ENCODE measurements at places on chromosomes 4 and X. TPM values are rescaled to one million over a fixed set of nuclear protein-coding genes. Genes with fewer than 3 reads are reported as not detected.
A peak's percentile ranks its signal among the peaks of the same experiment; 100 is the strongest.

DNA sequence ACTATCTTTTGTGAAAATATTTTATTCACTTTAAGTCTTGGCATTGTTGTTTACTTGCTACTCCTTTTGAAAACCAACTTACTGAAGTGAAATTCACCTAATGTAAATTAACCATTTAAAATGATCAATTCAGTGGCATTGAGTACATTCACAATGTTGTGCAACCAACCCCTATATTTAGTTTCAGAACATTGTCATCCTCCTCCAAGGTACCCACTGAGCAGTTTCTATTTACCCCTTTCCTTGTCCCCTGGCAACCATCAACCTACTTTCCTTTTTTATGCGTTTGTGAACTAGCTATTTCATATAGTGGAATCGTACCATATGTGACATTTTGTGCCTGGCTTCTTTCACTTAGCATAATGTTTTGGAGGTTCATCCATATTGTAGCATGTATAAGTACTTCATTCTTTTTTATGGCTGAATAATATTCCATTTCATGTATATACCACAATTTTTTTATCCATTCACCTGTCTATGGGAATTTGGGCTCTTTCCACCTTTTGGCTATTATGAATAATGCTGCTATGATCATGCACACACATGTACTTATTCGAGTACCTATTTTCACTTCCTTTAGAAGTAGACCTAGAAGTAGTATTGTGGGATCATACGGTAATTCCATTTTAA, 85.0 kb downstream of the WWC2 start:
- no peak overlapping the region for H3K4me3 ChIP-seq
- no peak for DNase-seq
- peaks cover 60% of the 10 kb centered on the region for H3K27me3 ChIP-seq
- H3K36me3 ChIP-seq, result no peaks in the 10 kb centered on the region
- peaks cover 18% of the 10 kb centered on the region for H3K4me1 ChIP-seq
- H3K27ac ChIP-seq, result no peak overlapping the region

- H3K4me3 ChIP-seq, result no peak overlapping the region
- no peaks in the 10 kb centered on the region for H3K27me3 ChIP-seq
- no peaks in the 10 kb centered on the region for H3K36me3 ChIP-seq
- DNase-seq, result no peak
- no peaks in the 10 kb centered on the region for H3K4me1 ChIP-seq
Observed at GRCh38 chrX:23844502-23845138, 61.6 kb downstream of the SAT1 start.

GRCh38 chr4:116180157-116180601, 905.2 kb downstream of the TRAM1L1 start:
- H3K27me3 ChIP-seq, result no peaks in the 10 kb centered on the region
- no peaks in the 10 kb centered on the region for H3K36me3 ChIP-seq
- no peaks in the 10 kb centered on the region for H3K4me1 ChIP-seq
- no peak for DNase-seq

DNA sequence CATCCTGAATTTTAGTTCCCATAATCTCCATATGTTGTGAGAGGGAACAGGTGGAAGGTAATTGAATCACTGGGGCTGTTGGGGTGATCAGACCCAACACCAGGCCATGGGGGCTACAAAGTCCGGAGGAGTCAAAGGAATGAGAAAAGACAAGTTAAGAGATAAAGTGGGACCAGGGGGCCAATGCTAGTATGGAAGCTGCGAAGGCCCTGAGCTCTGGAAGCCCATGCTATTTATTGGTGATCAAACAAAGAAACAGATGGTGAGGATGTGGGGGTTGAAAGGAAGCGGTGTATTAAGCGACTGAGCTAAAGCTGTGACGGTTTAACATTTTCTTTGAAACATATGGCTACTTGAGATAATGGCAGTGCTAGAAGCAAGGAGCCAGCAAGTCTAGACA, 132.8 kb downstream of the PDGFC start:
- H3K36me3 ChIP-seq, result no peaks in the 10 kb centered on the region
- DNase-seq, result no peak
- H3K4me3 ChIP-seq, result no peak overlapping the region
- no peaks in the 10 kb centered on the region for H3K4me1 ChIP-seq
- H3K27me3 ChIP-seq, result no peaks in the 10 kb centered on the region
- no peak overlapping the region for H3K27ac ChIP-seq

DNA sequence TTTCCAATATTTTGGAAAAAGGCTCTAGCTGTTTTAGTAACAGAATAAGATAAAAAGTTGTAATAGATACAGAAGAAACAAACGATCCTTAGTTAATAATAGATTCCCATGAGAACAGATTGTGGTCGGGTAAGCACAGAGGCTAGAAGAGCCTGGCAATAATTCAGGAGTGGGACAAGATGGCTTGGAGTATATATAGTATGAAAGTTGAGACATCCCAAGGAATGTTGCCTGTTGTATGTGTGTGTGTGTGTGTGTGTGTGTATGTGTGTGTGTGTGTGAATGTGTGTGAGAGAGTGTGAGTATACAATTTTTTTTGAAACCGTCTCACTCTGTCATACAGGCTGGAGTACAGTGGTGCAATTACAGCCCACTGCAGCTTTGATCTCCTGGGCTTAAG, 150.7 kb downstream of the PDGFC start:
- no peaks in the 10 kb centered on the region for H3K27me3 ChIP-seq
- no peaks in the 10 kb centered on the region for H3K4me1 ChIP-seq
- H3K4me3 ChIP-seq, result no peak overlapping the region
- no peaks in the 10 kb centered on the region for H3K36me3 ChIP-seq
- no peak overlapping the region for H3K27ac ChIP-seq

- no peaks in the 10 kb centered on the region for H3K36me3 ChIP-seq
- peaks cover 2% of the 10 kb centered on the region for H3K27me3 ChIP-seq
- no peak overlapping the region for H3K27ac ChIP-seq
- no peak overlapping the region for H3K4me3 ChIP-seq
Observed at GRCh38 chrX:22742174-22742573, 257.6 kb upstream of the DDX53 start.

DNA sequence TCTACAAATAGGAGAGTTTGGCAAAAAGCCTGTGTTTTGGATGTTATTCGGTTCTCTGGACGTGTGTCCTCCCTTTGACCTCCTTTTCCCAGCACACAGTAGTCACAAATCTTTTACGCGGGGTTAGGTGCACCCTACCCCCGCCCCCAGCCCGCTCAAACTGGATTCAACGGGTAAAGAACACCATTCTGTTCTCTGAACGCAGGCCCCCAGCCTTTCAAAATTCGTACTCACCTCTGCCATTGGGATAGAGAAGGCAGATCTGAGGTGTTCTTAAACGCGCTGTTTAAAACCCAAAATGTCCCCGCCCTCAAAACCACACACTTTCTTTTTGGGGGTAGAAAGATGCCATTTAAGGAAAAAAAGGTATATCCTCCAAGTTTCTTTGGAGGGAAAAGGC, 2.7 kb downstream of the LEF1 start:
- peak; percentile 46 for DNase-seq
- H3K36me3 ChIP-seq, result peaks cover 31% of the 10 kb centered on the region
- H3K4me1 ChIP-seq, result peaks cover 53% of the 10 kb centered on the region
- H3K4me3 ChIP-seq, result peak overlapping the region; percentile 97
- H3K27me3 ChIP-seq, result peaks cover 17% of the 10 kb centered on the region

Gene MAGEE2
- not detected for total RNA-seq

Gene DMRTC1
- not detected for total RNA-seq

Gene NHSL2
- 0.41 TPM for total RNA-seq

DNA sequence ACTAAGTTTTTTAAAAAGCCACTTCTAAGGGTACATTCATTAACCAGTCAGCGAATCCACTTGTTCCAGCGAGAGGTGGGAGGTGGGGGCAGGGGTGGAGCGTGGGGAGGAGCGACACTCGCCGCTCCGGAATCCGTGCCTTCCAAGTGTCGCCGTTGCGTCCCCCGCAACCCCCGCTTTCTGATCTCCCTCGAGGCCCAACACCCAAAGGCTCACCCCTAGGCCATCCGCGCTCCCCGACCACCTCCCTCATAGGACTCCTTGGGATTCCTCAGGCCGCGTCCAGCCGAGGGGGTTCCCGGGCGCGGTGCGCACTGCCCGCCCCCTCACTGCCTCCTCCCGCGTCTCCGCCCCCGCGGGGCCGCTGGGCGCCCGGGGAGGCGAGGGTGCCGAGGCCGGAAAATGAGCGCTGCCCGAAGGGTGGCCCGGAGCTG, 108.1 kb upstream of the STOX2 start:
- H3K27me3 ChIP-seq, result peaks cover 69% of the 10 kb centered on the region
- no peak overlapping the region for H3K27ac ChIP-seq
- no peaks in the 10 kb centered on the region for H3K36me3 ChIP-seq
- DNase-seq, result no peak
- peak overlapping the region; percentile 60 for H3K4me3 ChIP-seq

GRCh38 chrX:22520128-22520828, 247.6 kb downstream of the CBLL2 start:
- H3K27ac ChIP-seq, result no peak overlapping the region
- no peak for DNase-seq
- no peaks in the 10 kb centered on the region for H3K36me3 ChIP-seq
- H3K4me1 ChIP-seq, result no peaks in the 10 kb centered on the region
- no peak overlapping the region for H3K4me3 ChIP-seq
- no peaks in the 10 kb centered on the region for H3K27me3 ChIP-seq

DNA sequence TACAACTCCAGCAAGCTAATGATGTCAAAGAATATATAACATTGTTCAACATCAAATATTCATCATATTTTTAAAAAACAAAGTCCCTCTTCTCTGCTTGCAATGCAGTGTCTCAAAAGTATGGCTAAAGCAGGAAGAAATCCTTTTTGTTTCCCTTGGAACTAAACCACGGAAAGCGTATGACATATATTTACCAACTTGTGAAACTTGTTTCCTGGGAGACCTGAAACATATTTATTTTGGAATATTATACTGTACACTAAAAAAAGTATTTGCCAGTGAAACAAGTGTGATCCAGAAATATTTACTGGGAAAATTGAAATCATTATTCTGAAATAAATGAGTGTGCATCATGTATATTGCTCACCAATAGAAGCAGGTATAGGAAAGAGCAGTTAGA, 156.0 kb upstream of the ANKRD50 start:
- no peak overlapping the region for H3K27ac ChIP-seq
- no peaks in the 10 kb centered on the region for H3K27me3 ChIP-seq
- DNase-seq, result no peak
- no peaks in the 10 kb centered on the region for H3K36me3 ChIP-seq
- H3K4me1 ChIP-seq, result no peaks in the 10 kb centered on the region

- no peak overlapping the region for H3K4me3 ChIP-seq
- DNase-seq, result peak; percentile 11
- no peaks in the 10 kb centered on the region for H3K36me3 ChIP-seq
- no peak overlapping the region for H3K27ac ChIP-seq
- peaks cover 28% of the 10 kb centered on the region for H3K4me1 ChIP-seq
Observed at GRCh38 chr4:37715889-37716402, 29.8 kb upstream of the RELL1 start.

Gene HPGDS
- 0.37 TPM for total RNA-seq

GRCh38 chr4:124754681-124755080, 42.1 kb upstream of the ANKRD50 start:
- no peak overlapping the region for H3K4me3 ChIP-seq
- DNase-seq, result no peak
- H3K4me1 ChIP-seq, result no peaks in the 10 kb centered on the region
- H3K27me3 ChIP-seq, result no peaks in the 10 kb centered on the region
- H3K27ac ChIP-seq, result no peak overlapping the region

Gene WAS
- total RNA-seq, result 117 TPM

Gene CENPI
- 20.7 TPM for total RNA-seq

DNA sequence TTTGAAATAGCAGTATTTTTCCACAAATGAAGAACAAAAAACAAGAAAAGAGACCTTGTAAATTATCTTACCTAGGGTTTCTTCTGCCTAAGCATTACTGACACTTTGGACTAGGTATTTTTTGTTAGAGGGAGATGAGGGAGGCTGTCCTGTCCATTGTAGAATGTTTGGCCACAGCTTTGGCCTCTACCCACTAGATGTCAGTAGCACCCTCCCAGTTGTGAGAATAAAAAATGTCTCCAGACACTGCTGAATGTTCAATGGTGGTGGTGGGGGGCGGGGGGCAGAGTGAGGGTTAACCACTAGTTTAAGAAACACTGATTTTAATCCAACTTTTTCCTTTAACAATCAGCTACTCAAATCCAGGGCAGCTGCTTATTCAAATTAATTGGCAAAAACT, 25.8 kb downstream of the OTUD4 start:
- H3K4me3 ChIP-seq, result no peak overlapping the region
- H3K27ac ChIP-seq, result no peak overlapping the region
- DNase-seq, result no peak
- peaks cover 30% of the 10 kb centered on the region for H3K4me1 ChIP-seq

DNA sequence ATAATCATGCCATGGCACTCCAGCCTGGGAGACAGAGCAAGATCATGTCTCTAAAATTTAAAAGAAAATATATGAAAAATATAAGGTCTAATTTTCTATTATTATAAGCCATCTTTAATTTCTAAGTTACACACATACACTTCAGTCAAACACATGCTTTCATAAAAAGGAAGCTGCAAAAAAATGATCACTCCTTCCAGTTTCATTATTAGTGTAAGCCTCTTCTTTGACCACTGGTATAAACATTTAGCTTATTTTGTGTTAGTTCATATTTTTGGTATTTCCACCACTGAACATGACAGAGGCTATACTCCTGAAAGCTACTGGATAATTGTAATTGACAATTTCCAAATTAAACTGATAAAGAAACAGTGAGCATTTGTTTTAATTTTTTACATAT, 163.3 kb upstream of the USP38 start:
- H3K27me3 ChIP-seq, result no peaks in the 10 kb centered on the region
- H3K4me1 ChIP-seq, result peaks cover 20% of the 10 kb centered on the region
- H3K27ac ChIP-seq, result no peak overlapping the region
- no peak for DNase-seq
- no peak overlapping the region for H3K4me3 ChIP-seq

- no peak for DNase-seq
- no peak overlapping the region for H3K27ac ChIP-seq
- H3K36me3 ChIP-seq, result no peaks in the 10 kb centered on the region
- H3K4me1 ChIP-seq, result no peaks in the 10 kb centered on the region
Observed at GRCh38 chr4:110540982-110541451, 65.1 kb downstream of the ENPEP start.

DNA sequence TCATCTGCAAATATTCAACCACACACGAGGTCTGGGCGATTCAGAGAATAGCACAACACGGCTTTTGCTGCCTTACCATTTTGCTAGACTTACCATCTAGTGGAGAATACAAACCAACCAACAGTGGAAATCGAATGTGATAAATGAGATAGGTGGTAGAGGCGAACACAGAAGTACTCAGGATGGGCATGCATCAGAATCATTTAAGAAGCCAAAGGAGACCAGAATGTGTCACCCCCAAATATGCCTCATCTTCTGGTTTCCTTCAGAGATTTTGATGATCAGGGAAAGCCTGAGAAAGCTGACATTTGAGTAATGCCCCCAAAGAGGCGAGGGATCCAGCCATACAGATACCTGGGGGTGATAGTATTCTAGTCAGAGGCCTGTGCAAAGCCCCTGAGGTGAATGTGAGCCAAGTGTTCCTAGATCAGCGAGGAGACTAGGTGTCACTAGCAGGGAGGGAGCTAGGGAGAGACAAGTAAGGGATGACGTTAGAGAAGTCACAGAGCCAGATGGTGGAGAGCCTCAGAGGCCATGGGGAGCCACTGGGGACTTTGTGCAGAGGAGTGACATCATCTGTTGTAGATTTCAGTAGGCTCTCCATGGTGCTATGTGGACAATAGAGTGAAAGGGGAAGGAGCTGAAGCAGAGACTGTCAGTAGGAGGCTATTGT, 1.7 kb downstream of the MTMR1 start:
- H3K4me3 ChIP-seq, result peak overlapping the region; percentile 76
- no peaks in the 10 kb centered on the region for H3K27me3 ChIP-seq
- peaks cover 20% of the 10 kb centered on the region for H3K36me3 ChIP-seq
- H3K27ac ChIP-seq, result peak overlapping the region; percentile 92
- H3K4me1 ChIP-seq, result peaks cover 52% of the 10 kb centered on the region
